ENCODE measurements at places on chromosomes 3 and 15. TPM values are rescaled to one million over a fixed set of nuclear protein-coding genes. Genes with fewer than 3 reads are reported as not detected.

The HSPBAP1 gene
- 16.2 TPM for total RNA-seq

The TTC23 gene
- 28.5 TPM for total RNA-seq

GRCh38 chr15:71136159-71136783, 21.0 kb downstream of the THSD4 start:
- no peak for DNase-seq

The IFT57 gene
- 46.8 TPM for total RNA-seq

DNA sequence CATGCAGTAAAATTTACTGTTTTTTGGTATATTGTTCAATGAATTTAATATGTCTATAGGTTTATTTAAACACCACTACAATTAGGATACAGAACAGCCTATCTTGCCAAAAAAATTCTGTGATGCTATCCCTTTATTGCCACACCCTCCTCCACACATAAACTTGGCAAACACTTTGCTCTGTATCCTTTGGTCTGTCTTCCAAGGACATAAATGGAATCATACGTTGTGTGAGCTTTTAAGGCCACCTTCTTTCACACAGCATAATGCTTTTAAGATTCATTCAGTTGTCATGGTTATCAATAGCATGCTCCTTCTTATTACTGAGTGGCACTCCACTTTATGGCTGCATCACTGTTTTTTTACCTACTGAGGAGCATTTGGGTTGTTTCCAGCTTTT, 71.5 kb downstream of the CERS3 start:
- no peak for DNase-seq

- DNase-seq: no peak
Observed at GRCh38 chr15:55681631-55682030, 61.3 kb downstream of the PRTG start.

GRCh38 chr3:37174532-37175126, at the start of gene LRRFIP2:
LRRFIP2 (minus strand) TSS chr3:37174582; CDS start chr3:37148983, 25,599 bp downstream.
- DNase-seq: no peak

DNA sequence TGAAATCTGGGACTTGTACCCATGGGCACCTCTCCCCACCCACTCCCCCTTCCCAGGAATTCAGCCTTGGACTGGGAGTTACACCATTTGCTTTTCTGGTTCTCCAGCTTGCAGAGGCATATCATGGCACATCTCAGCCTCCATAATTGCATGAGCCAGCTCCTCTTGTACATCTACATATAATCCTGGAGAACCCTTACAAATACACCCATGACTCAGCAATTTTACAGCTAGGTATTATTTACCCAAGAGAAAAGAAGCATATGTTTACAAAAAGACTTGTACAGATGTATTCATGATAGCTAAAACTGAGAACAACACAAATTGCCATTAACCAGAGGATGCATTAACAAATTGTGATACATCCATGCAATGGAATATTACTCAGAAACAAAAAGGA, 58.4 kb downstream of the RPLP1 start:
- no peak for DNase-seq

The AGBL1 gene
- total RNA-seq: not detected

DNA sequence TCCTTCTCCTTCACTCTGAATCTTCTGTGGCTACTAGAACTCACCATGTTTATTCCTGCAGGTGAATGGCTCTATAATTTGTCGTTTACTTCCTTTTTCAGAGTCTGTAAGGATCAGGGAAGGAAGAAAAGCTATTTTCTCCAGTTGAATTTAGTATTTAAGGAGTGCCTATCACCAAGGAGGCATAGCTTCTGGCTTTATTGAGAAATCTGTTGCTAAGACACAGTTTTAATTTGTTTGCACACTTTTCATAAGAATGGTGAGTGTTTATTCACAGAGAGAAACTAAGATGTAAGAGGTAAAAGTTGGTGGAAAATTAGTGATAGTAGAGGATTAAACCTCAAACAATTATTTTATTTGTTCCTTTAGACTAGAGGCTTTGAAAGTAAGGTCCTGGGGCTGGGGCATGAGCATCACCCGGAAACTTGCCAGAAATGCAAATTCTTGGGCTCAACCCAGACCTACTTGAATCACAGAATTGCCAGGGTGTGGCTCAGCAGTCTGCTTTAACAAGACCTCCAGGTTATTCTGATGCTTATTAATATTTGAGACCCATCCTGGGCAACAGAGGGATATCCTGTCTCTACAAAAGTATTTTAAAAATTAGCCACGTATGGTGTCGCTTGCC, 461.3 kb downstream of the AGBL1 start:
- no peak for DNase-seq

GRCh38 chr3:167734498-167735232, at the start of gene PDCD10:
PDCD10 (minus strand) TSS chr3:167734892; CDS start chr3:167720157, 14,735 bp downstream.
- DNase-seq: peak; percentile 98

The CYP11A1 gene
- total RNA-seq: 2.4 TPM

GRCh38 chr3:161264852-161265251, 43.7 kb downstream of the NMD3 start:
- DNase-seq: no peak

DNA sequence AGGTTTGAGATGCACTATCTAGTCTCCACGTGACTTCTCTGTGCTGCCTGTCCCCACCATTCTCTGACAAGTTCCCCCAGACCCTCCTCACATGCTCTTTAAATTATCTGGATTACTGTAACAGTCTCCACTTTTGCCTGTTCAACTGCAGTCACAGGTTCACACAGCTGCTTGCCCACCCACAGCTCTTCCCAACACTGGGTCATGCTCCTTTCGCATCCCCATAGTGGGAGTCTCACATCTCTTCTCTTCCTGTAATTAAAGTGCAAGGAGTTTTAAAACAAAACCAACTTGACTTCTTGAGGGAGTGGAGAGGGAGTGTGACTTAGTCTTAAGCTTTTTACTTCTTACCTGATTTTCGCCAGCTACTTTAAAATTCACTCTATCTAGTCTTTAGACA, 178.8 kb downstream of the PLCL2 start:
- no peak for DNase-seq

GRCh38 chr3:195365371-195365770, 77.4 kb downstream of the ACAP2 start:
- no peak for DNase-seq

DNA sequence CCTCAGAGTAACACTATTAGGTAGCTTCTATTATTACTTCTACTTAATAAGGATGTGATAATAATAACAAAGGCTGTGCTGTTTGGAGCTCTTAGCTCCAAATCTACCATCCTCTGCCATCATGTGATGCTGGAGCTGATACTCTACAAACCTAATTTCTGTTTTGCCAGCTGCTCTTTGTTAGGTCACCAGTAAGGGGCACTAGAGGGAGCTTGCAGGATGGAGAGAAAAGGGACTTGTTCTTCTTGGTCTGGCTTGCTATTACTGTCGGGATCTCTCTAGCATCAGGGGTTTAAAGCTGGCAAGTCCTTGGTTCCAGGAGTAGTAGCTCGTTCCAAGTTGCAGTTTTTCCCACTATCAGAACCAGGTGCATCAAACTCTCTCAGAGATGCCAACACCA, 194.9 kb upstream of the KBTBD8 start:
- no peak for DNase-seq

DNA sequence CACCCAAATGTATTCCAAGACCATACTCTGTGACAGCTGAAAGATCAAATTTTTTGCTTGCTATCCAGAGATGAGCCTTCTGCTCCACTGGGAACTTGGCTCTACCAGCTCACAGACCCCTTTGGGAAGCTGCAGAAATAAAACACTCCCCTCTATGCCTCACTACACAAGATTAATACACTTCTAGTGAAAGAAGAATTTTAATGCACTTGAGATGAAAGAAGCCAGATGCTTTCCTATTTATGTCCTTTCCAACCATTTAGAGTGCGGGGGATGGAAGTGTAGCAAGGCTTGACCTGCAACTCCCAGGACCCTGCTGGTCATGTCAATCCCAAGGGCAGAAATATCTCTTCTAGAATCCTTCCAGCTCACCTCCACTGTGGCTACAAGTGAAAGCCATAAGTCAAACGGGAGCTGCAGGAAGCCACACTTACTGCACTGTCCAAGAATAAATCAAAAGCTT, 34.7 kb downstream of the ANXA2 start:
- no peak for DNase-seq

DNA sequence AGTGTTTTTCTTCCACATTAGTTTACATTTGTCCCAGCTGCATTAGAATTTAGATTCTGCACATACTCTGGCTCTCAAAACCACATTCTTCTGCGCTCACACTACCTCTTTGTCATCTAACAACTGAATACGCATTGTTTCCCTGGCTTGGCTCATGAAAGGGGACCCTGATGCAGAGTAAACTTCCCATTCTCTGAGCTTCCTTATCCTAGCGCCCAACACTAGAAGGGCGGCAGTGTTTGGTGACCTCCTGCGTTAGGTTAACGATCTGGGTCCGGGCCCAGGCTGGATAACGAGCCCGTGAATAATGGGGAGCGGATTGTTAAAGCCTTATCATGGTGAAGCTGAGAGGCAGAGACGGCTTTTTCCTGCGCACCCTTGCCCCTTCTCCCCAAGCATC, 63.9 kb downstream of the ETV5 start:
- no peak for DNase-seq

The PTPRG gene
- total RNA-seq: 61.4 TPM

The C3orf80 gene
- 2.2 TPM for total RNA-seq

GRCh38 chr15:27459836-27460235, 488.9 kb downstream of the GABRG3 start:
- DNase-seq: no peak

The SCG3 gene
- total RNA-seq: 0.18 TPM

- peak; percentile 89 for DNase-seq
Observed at GRCh38 chr3:48435774-48436476, 4.0 kb downstream of the CCDC51 start.

GRCh38 chr3:133441867-133442270, 42.0 kb downstream of the BFSP2 start:
- no peak for DNase-seq

DNA sequence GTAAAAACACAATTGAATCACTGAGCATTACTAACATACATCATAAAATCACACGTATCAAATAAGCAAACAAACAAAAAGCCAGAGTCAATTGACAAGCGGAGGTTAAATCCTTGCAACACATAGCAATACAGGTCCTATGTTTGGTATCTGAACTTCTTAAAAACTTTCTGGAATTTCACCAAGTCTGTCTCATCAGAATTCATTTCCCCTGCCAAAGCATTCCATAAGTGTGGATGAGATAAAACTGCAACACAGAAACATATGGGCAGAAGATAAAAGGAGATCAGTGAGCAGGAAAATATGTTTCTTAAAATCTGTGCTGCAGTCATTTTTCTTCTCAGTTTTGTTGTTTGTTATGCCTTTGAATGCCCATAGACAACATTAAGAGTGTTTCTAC, 1155.5 kb downstream of the TBL1XR1 start:
- DNase-seq: no peak

The KCNMB2 gene
- not detected for total RNA-seq

GRCh38 chr3:10999221-11000107, 6.9 kb downstream of the SLC6A1 start:
- DNase-seq: no peak

DNA sequence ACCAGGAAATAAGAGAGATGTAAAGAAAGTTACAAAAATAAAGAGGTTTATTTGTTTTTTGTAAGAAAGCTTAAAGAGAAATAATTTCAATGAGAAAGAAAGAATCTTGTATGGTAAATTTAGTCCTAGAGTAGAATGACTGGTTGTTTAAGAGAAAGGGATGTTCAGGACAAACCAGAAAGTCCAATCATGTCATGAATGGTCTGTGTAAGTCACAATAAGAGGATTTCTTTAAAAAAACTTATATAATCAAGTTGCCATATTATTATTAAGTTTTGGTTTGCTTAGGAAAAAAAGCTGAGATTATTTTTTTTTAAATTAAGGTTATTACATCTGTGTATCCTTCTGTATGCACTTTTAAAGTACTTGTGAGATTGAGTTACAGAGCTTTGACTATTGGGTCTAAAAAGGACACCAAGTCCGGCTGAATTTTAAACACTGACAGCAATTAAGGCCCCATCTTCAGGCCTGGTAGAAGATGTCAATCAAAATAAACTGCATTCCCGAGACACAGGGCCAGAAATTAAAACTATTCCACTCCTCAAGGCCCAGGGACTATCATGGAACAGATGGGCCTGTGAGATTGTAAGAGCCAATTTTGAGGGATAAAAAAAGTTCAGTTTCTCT, 12.2 kb downstream of the ERICH6 start:
- DNase-seq: no peak

The DNASE1L3 gene
- 6.1 TPM for total RNA-seq

GRCh38 chr15:90248789-90249202, 560 bp upstream of the TTLL13 start:
- no peak for DNase-seq

- DNase-seq: no peak
Observed at GRCh38 chr3:36362973-36363372, 17.3 kb upstream of the STAC start.

The NUDT16 gene
- total RNA-seq: 30.0 TPM

DNA sequence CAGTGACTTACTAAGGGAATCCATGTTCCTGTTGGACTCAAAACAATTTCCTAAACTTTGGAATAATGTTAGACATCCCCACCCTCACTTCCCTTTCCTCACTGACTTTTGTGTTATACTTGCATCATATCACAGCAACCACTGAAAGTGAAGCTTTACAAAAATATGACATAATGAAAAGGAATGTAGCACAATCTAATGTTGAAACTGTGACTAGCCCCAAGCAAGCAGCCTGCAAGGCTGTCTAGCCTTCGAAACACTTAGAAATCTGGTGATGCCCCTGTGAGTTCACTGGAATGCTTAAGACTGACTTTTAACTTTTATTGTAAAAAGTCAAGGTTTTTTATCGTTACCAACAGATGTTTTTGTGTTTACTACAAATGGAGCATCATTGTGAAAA, 203.7 kb upstream of the ZNF385D start:
- no peak for DNase-seq

The SERPINI2 gene
- 0.55 TPM for total RNA-seq

The DGKG gene
- total RNA-seq: 16.2 TPM

GRCh38 chr15:79743032-79743431, 153.8 kb downstream of the MTHFS start:
- DNase-seq: no peak

DNA sequence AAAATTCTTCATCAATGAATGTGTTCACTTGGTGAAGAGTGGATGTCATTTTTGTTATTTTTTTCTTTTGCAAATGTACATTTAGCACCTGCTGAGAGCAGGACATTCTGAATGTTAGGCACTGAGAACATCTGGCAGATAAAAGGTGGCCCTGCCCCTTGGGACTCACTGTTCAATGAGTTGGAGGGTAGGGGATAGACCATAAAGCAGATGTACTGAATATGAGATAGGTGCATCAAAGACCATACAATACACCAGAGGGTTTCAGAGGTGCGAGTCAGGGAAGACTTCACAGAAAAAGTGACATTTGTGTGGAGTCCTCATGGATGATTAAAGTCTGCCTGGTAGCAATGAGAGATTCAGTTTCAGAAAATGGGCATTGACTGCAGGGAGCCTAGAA, 34.2 kb downstream of the EEFSEC start:
- no peak for DNase-seq

GRCh38 chr15:22839046-22839695, 705 bp downstream of the NIPA2 start:
- no peak for DNase-seq

The NPAP1 gene
- 2.2 TPM for total RNA-seq

- DNase-seq: no peak
Observed at GRCh38 chr15:94263341-94264273, 32.2 kb downstream of the MCTP2 start.

The CPN2 gene
- total RNA-seq: not detected

All from ureter (tissue), 1 donor.